ENCODE measurements at places on chromosomes 3 and 15. TPM values are rescaled to one million over a fixed set of nuclear protein-coding genes. Genes with fewer than 3 reads are reported as not detected.

DNA sequence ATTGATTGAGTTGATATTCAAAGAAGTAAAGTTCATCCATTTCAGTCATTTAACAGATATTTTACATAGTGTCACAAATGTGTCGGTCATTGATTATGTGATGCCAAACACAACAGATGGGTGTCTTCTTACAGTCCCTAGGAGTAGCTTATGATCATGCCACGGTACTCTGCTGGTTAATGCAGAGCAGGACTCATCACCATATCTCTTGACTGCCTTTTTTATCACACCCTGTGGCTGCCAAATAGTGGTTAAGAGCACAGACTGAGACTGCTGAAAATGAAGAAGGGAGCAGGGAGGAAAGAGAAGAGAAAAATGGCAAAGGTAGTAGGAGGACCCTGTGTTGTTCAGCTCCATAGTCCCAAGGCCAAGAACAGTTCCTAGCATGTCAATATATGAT is 12.8 kb upstream of the TIMMDC1 start:
- DNase-seq, result no peak

GRCh38 chr15:67833710-67834511 is 5.9 kb downstream of the RNU6-1 start:
- DNase-seq, result no peak

GRCh38 chr3:60047426-60048200 is 997.8 kb upstream of the CFAP20DC start:
- no peak for DNase-seq

DNA sequence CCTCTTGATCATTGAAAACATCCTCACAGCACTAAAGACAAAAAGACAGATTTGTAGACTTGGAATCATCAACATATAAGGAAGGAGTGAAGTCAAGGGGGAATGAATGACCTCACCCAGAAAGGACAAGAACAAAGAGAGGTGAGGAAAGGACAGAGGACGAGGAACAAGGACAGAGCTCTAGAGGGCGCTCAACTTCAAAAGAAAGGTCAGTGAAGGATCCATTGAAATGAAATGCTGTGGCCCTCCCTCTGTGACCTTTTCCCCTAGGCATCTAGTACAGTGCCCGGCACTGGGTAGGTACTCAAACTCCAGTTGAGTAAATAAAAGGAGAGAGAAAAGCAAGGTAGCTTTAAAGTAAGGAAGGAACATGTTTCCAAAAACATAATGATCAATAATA is 2.6 kb downstream of the ATP8B4 start:
- DNase-seq, result no peak

LRRN1 gene
- 2.4 TPM for total RNA-seq

DNA sequence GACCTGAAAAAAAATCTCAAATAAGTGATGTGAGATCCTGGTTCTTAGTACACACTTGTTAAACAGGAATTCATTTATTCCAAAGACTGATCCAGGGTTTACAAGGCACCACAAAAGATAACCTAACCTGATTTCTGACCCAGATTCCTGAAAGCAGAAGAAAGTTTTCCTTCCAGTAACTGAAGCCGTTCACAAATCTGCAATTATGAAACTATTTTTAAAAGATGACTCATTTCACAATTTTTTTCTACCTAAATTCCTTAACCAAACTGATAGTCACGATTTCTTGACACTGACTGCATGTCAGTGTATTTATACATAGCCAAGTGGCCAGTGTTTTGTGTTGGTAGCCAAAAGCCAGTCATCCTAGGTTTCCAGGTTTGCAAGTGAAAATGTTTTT is 17.1 kb downstream of the SLC9A9 start:
- DNase-seq, result no peak

Data from activated T-cell treated with anti-CD3 and anti-CD28 coated beads, Interleukin-2, amount 50 U/mL, for 4 hours (primary cell).